ENCODE measurements at places on chromosomes 3 and 15. TPM values are rescaled to one million over a fixed set of nuclear protein-coding genes. Genes with fewer than 3 reads are reported as not detected.

Gene TRIM42
- total RNA-seq, result not detected

Gene FOXB1
- not detected for total RNA-seq

Gene C3orf49
- total RNA-seq, result not detected

Gene CASR
- total RNA-seq, result not detected

Gene KIF7
- 1.9 TPM for total RNA-seq

Gene RBM6
- total RNA-seq, result 34.2 TPM
